ENCODE measurements at places on chromosomes 6 and 20.

DNA sequence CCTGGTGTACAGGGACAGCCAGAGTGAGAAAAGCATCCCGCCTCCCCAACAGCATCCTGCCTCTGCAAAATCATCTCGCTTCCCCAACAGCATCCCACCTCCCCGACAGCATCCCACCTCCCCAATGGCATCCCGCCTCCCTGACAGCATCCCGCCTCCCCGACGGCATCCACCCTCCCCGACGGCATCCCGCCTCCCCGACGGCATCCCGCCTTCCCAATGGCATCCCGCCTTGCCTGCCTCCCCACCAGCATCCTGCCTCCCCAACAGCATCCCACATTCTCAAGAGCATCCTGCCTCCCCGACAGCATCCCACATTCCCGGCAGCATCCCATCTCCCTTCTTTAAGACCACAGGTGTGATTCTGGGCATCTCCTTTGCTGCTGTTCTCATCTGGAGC, 46.0 kb upstream of the NXT1 start:
- DNase-seq = no peak

- DNase-seq = peak; percentile 3
Observed at GRCh38 chr6:76701610-76702009, 629.1 kb upstream of the IMPG1 start.

- DNase-seq = no peak
Observed at GRCh38 chr20:11986954-11987353, 69.3 kb downstream of the BTBD3 start.

DNA sequence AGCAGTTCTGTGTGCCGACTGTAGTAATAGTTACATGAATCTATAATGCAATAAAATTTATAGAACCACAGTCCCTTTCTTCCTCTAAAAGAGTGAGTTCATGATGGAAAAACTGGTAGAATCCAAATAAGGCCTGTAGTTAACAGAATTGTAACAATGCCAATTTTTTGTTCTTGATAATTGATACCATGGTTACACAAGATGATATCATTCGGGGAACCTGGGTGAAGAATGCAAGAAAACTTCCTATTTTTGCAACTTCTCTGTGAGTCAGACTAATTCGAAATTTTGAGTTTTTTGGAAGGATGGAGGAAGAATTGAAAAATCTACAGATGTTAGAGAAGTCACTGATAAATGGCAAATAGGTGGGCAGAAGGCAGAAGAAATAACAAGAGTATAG, 381.8 kb downstream of the CDKAL1 start:
- no peak for DNase-seq

DNA sequence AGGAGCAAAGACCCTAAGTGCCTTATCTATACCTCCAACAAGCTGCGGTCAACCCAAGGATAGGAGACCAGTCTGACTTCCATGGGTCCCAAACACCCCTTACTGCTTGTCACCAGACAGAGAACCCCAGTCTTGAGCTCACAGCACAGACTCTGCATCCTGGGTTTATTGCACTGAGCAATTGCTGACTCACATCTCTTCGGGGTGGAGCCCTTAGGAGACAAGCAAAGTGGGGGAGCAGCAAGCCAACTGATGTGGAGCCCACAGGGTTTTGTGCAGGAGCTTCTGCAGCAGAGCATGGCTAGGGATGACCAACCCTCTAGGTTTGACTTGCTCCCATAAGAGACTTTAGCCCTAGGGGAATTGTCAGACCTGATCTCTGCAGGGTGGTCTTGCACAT, 38.6 kb upstream of the EYS start:
- no peak for DNase-seq

GRCh38 chr20:47201074-47201730, 155.3 kb downstream of the ZMYND8 start:
- DNase-seq = no peak

GRCh38 chr6:125008261-125008703, 46.0 kb downstream of the RNF217 start:
- no peak for DNase-seq

- DNase-seq = no peak
Observed at GRCh38 chr6:157879873-157880254, 56.8 kb downstream of the SNX9 start.

- no peak for DNase-seq
Observed at GRCh38 chr20:19958219-19958618, 58.9 kb upstream of the NAA20 start.

- no peak for DNase-seq
Observed at GRCh38 chr6:138182939-138183789, 21.4 kb downstream of the ARFGEF3 start.

DNA sequence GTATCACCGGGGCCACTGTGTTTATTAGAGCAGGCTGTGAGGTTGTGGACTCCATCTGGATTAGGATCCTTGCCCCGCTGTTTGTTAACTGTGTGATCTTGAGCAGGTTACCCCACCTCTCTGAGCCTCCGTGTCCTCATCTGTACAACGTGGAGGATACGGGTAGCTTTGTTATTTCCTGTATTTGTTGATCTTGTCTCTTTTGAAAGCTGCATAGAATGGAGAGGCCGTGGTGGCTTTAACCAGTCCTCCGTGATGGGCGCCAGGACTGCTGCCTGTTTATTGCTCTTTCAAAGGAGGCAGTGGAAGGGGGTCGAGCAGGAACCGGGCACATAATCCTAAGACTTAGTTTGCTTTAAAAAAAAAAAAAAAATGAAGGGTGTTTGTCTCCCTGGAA, 22.9 kb downstream of the BCAS4 start:
- no peak for DNase-seq

DNA sequence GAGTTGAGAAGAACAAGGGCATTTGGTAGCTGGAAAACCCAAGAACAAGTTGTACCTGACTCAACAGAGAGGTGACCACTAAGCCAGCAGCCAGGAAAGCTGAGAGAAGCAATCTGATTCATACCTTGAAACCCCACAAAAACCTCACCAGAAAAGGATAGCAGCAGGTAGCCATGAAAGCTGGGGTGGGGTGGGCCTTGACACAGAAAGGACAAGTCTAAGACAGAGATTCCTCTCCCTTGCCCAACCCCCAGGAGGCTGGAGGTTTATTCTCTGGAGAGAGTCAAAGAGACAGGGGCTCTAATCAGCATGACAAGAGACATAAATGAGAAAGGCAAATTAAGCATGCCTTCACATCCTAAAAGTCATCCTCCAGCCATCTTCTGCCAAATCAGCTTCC, 151.7 kb upstream of the DST start:
- no peak for DNase-seq

DNA sequence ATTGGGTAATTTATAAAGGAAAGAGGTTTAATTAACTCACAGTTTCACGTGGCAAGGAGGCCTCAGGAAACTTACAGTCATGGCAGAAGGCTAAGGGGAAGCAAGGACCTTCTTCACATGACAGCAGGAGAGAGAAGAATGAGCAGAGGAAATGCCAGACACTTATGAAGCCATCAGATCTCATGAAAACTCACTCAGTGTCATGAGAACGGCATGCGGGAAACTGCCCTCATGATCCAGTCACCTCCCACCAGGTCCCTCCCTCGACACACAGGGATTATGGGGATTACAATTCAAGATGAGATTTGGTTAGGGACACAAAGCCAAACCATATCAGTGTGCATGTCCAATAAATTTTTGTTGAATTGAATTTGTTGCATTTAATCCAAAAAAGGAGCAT, 52.0 kb downstream of the ECT2L start:
- DNase-seq = no peak

DNA sequence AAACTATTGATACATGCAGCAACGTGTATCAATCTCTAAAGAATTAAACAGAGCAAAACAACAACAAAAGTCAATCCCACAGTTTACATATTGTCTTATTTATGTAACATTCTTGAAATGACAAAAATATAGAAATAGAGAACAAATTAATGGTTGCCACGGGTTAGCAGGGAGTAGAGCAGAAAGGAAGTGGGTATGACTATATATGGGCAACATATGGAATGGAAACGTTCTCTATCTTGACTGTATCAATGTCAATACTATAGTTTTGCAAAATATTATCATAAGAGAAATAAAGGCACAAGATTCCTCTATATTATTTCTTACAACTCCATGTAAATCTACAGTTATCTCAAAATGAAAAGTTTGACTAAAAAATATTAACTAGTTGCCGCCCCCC, 12.8 kb downstream of the AK9 start:
- DNase-seq = no peak

DNA sequence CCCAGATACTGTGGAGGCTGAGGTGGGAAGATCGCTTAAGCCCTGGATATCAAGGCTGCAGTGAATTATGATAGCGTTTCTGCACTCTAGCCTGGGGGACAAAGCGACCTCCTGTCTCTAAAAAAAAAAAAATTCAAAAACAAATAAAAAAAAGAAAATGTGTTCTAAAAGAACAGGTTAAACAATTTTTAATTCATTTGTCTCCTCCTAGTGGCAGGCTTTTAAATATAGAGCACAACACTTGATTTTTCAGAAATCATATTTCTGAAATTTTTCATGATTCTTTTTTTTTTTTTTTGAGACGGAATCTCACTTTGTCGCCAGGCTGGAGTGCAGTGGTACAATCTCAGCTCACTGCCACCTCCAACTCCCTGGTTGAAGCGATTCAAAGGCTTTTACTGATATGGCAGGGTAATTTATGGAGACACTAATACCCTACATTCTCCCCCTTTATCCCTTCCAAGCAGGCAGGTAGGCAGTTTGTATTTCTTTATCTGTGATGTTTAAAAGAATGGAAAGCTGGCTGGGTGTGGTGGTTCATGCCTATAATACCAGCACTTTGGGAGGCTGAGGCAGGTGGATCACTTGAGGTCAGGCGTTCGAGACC, 8.7 kb upstream of the GTF3C6 start:
- DNase-seq = peak; percentile 25

GRCh38 chr20:41361757-41362747, 4.6 kb downstream of the EMILIN3 start:
- DNase-seq = no peak

GRCh38 chr6:43669922-43670622, 17.5 kb downstream of the MRPS18A start:
- DNase-seq = no peak

DNA sequence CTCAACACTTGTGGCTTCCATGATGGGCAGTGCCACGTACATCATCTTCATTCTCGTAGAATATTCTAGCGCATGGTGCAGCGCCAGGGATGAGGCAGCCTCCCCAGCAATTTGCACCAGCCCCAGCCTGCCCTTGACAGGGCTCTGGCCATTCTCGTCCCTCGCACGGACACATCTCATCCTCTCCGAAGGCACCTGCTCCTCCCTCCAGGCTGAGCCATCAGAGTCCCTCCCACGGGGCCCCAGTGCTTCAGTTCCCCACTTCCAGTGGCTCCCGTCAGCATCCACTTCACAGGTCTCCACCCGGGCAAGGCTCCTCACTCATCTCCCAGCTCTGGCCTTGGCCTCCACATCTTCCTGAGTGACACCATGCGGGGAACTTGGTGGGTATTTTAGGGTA, 13.3 kb upstream of the PHACTR3 start:
- DNase-seq = no peak

DNA sequence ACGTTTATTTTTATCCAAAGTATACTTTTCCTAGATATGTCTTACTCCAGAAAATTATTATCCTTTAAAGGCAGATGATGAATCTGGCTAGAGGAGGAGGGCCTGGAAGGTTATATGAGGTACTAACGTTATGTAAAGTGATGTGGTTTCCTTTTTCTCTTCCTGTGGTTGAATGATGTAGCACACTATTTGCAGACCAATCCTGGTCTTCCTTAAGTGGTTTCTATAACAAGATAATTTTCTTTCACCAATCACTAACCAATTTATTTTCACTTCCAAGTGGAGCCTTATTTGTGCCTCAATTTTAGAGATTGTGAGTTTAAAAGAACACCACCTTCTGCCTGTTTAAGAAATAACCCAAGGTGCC, 154.6 kb upstream of the SOX4 start:
- DNase-seq = no peak

GRCh38 chr6:37569743-37570481, 70.2 kb upstream of the CCDC167 start:
- DNase-seq = no peak

DNA sequence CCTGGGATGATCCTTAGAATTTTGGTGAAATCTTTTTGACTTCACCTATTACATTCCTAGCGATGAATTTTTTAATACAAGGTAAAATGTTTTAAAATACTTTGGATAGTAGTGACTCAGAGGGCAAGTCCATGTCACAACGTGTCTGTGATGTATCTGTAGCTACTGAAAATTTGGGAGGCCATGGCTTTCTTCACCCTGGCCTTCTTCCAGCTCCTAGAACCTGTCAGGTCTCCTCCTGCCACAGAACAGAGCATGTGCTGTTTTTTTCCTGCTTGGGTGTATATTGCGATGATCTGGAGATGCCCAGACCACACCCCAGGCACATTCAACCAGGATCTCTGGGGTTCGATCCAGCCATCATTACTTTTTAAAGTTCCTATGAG, 194.4 kb downstream of the BTBD3 start:
- no peak for DNase-seq

DNA sequence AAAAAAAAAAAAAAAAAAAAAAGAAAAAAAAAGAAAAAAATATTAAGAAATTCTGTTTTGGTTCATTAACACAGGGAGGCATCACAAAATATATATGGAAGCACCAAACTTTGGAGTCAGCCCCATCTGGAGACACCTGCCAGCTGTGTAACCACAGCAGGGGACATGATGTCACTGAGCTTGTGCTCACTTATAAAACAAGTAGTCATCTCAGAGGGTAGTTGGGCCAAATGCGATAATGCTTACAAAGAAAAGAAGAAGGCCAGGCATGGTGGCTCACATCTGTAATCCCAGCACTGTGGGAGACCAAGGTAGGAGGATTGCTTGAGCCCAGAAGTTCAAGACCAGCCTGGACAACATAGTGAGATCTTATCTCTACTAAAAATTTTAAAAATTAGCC, 1.1 kb upstream of the BNIP5 start:
- no peak for DNase-seq

GRCh38 chr6:99305021-99305554, 44.4 kb downstream of the FAXC start:
- DNase-seq = no peak

- DNase-seq = no peak
Observed at GRCh38 chr6:13292774-13293173, 35.6 kb downstream of the TBC1D7 start.

DNA sequence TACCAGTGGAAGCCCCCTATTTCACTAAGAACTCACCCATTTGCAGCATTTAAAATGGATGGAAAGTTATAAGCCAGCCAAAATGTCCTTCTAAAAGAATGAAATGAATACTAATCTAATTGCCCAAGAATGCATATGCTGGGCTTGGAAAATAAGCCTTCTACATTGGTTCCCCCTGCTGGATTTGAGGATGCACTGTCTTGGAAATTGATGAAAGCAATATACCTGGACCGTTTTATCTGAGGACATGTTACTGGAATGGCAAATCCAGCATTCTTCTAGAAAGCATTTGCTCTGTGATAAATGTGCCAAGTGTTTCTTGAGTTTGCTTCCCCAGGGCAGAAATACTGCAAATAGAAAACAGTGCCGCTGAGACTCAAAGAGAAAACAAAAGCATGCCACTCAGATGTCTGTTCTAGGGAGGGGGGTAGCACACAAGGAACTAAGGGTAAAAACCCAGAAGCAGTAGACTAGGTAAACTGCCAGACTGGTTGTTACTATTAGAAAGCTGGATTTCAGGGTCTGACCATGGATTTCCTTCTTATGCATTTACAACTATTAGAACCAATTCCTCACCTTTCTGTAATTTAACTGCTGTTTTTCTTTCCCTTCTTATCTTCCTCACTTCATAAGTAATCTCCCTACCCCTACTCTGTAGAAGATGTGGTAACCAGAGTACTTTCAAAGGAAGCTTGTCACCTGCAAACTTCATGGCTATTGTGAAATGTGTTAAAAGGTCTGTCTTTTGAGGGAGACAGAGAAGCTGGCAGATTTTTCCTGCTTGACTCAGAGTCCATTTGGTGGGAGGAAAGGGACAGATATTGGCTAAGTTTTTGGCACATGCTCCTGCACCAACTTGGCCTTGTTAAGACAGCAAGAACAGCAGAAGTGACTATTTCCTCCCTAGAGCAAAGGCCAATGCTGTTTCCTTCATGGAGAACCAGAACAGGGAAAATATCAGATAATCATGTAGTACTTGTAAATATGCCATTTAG, 642.6 kb downstream of the KIF16B start:
- no peak for DNase-seq
